ENCODE measurements at places on chromosomes 7 and 10.

- no peak for DNase-seq
Measured at GRCh38 chr10:35463105-35463867, 127.0 kb downstream of the CCNY start.

DNA sequence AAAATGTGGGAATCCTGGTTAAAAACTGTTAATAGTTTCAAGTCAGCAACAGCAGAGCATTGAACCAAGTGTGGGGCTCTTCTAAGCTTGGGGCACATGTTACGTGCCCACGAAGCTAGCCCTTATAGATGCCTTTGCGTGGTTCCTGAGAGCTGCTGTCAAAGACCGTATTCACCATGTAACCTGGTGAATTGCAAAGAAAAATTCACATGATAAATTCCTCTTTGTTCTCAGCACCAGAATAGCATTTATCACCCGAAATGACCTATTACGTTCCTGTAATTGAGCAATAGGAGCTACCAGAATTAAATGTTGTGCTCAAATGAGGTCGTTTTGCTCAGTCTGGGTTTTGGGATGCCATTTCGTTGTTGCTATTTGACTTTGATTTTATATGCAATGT lies 202.6 kb upstream of the PRPS1L1 start:
- DNase-seq, result no peak

DNA sequence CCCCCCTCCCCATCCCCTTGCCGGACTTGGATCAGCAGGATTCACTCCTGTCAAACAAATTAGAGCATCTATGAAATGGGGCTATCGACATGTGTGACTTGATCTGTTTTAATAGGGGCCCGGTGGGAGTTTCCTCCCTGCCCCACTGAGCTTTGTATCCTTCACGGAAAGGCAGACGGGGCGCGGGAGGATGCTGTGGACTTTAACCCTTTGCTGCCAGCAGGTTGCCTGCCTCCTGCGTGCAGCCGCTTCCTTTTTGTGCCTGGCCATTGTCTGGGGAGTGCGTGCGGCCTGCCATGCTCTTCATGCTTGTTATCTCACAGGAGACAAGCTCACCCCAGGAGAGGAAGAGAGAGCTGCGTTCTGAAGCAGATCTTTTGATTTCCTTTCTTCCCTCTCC lies 512.8 kb upstream of the GALNT17 start:
- DNase-seq, result peak; percentile 33

DNA sequence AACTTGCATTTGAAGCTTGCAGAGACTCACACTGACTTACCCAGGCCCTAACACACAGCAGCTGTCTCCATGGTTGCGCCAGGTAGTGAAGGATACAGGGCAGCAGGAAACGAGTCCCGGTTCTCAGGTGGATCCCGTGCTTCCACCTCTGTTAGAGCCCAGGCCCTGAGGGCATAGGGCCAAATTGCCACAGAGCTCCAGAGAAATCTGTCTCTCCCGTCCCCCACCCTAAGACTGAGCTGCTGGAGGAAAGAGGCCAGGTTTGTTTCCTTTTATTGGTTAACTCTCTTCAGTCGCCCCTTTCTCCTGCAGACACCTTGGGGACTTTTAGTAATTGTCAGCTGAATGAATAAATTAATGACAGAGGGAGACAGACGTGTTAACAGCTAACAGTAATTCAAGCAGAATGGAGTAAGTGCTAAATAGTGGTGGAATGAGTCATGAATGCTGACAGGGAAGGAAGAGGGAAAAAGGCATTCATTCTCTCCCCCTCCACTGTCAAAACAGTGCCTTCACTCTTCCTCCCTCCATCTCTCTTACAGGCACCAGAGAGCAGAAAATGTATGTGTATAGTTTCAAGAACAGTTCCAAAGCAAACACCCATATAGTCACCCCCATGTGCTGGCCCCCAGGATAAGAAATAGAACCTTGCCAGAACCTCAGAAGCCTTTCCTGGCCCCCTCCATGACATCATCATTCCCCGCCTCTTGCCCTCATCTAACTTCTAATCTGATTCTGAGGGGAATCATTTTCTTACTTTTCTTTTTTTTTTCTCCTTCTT lies 16.8 kb upstream of the DLG5 start:
- peak; percentile 32 for DNase-seq

DNA sequence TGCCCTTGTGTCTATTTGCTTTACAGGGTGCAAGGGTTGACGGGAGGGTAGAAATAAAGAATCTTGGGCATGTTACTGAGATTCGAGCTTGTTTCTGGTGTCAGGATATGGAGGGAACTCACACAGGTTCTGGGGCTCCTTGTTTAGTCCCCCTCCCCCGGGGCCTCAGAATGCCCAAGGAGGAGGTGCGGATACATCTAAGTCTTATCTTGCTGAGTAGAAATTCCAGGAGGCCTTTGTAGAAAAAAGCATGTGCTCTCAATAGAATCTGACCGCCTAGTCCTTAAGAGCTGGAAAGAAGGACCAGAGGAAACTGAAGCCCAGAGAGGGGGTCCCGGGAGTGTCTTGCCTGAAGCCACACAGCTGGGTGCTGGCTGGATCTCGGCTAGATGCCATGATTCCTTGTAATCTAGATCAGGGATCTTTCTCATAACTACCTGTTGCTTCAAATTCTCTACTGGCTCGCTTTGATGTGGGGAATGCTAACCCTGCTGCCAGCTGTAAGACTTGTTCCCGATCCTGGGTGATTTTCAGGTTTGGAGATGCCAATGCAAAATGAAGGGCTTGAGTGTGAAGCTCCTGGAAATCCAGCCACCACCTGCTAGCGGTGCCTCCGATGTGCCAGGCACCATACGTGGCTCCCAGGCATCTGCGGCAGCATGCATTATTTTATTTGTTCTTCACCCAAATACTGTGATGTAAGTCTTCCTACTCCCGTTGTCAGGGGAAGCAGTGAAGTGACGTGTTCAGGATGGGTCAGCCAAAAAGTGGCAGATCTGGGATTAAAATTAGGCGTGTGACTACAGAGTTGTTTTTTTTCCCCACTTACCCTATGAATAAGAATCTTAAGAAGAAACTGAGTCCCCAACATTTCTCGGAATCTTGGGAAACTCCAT lies 226.0 kb downstream of the TCF7L2 start:
- DNase-seq, result no peak

- no peak for DNase-seq
Measured at GRCh38 chr7:84790882-84791281, 396.0 kb downstream of the SEMA3D start.

- no peak for DNase-seq
Measured at GRCh38 chr10:111877258-111877657, 306.3 kb downstream of the GPAM start.

DNA sequence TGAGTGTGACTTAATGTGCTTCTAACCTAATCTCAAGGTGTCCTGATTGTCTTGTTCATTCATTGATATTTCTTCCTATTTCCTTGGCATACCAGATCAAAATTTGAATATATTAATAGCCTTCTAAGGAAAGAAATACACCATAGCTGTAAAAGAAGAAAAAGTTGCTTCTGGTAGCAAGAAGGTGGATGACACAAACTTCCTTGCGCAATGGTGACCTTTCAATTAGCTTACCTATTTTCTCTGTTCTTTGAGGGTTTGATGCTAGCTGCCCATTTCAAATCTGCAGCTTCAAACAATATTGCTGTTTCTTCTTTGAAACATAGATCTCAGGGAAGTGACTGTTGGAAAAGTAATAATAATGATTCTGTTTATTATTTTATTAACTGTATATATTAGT lies 108.8 kb downstream of the ADAM22 start:
- DNase-seq, result no peak

DNA sequence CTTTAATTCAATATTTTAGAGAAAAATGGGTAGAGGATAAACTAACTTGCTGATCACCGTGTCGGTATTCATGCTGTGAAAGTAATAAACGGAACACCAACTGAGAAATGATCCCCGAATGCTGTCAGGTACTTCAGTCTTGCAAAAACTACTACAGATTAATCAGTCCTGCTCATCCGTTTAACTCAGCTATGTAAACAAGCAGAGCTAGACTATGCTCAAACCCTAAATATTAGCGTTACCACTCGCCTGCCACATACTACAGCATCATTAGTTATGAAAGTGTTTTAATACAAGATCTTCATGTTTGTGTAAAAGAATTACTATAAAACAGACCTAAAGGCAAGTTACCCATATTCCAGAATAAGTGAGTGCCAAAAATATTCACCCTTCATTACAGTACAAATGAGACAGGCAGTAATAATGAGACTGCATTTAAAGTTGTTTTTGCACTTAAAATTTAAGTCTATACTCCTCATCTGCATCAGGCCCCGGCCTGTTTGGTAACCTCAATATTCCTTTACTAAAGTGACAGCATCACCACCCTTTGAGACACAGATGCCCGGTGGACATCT lies 952 bp downstream of the DNMBP start:
- no peak for DNase-seq

- DNase-seq, result no peak
Measured at GRCh38 chr10:7015457-7015856, 395.4 kb downstream of the SFMBT2 start.

DNA sequence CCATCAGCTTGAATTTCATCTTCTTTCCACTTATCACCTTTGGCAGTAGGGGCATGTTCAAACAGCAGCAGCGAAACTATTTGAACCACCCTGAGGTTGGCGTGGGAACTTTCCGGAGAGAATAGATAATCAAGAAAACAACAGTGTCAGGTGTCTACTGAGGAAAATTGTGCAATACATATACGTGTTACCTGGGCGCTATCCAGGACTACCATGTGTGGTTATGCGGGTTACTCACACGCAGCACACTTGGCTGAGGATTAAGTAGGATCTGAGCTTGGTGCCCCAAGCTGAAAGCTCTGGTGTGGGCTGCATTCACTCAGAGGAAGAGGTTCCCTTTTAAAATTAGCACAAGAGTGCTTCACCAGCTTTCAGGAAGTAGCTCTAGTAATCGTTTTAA lies 8.8 kb upstream of the ABI1 start:
- DNase-seq, result no peak

DNA sequence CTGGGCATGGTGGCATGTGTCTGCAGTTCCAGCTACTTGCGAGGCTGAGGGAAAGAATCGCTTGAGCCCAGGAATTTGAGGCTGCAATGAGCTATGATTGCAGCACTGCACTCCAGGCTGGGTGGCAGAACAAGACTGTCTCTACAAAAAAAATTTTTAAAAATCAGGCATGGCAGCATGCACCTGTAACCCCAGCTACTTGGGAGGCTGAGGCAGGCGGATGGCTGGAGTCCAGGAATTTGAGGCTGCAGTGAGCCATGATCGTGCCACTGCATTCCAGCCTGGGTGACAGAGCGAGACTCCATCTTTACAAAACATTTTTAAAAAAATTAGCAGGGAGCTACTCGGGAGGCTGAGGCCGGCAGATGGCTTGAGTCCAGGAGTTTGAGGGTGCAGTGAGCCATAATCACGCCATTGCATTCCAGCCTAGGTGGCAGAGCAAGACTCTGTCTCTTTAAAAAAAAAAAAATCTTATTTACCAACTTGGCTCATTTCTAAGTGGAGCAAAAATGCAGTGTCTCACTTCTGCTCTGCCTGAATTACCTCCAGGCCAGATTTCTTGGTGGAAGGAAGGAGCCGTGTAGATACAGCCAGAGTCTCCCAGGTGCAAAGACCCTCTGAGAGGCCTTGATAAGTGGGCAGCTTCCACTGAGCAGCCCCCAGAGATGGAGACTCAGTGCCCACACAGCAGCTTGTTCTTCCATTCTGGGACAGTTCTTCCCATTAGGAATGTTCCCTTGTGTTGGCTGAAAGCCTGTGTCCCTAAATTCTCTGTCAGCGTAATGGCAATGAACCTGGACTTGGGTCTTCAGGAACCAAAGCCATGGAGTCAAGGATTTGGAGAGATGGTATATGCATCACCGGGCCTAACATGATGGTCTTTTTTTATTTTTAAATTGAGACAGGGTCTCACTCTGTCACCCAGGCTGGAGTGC lies 30.0 kb downstream of the GTF2IRD1 start:
- DNase-seq, result no peak

DNA sequence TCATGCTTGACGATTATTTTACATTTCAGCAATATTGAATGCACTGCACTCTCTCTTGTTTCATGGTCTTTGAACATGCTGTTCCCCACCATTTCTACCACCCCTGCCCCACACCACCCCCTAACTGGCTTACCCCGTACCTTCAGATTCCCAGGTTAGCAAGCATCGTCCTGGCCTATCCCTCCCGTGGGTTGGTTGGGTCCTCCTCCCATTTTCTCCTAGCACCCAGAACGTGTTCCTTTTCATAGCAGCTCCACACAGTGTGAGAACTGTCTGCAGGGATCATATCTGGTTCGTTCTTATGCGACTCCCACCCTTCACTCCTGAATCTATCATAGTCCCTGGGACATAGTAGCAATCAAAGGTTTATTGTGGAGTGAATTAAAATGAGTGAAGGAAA lies 48.6 kb downstream of the C10orf90 start:
- DNase-seq, result no peak

DNA sequence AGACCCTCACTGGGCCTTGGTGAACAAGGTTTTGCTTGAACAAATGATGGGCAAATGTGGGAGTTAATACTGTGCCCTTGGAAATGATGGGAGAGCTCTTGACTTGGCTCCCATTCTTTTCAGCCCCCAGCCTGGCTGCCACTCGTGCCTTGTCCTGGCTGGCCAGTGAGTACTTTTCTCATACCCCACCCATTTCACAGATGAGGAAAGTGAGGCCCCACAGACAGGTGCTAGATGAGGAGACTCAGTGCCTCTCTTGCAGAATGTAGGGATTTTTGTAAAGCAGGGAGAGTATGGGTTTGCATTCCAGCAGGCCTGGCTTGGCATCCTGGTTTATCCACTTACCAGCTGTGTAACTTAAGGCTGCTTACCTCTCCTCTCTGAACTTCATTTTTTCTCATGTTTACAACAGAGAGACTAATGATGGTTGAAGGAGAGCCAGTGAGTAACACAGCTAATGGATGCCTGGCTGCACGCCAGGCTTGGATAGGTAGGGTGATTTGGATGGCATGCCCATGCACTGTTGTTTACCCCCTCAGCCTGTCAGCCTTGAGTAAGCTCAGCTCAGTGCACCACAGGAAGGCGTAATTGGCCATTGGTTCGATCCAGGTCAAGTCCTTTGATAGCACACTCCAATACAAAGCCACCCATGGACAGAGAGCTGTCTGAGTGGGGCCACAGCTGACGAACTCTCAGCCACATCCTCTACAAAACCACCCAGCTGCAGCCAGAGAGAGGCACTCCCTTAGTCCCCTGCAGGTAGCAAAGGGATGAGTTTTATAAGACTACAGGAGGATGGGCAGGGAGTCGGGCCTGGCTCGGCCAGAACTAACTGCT lies 436.8 kb downstream of the RPS24 start:
- peak; percentile 99 for DNase-seq

- no peak for DNase-seq
Measured at GRCh38 chr10:88427024-88427423, 156.1 kb downstream of the RNLS start.

DNA sequence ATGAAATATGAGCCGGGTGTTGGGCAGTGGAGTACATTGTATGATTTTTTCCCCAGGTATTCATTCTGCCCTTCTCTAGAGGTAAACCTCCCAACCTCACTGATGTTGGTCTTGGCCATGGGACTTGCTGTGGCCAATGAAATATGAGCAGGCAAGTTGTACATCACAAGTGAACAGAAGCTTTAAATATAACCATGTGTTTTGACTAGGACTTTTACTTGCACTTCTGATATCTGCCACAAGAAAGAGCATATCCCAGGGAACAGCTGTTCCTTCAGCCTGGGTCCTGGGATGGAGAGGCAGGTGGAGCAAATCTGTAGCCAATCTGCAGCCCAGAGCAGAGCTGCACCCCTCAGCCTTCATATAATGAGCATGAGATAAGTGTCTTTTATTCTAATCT lies 109.8 kb upstream of the PALS2 start:
- no peak for DNase-seq

GRCh38 chr10:55203319-55203718 lies 402.3 kb upstream of the PCDH15 start:
- no peak for DNase-seq
